ENCODE measurements at places on chromosomes 11 and 22.

- DNase-seq = no peak
Measured at GRCh38 chr22:35378621-35379020, 2.3 kb upstream of the HMOX1 start.

DNA sequence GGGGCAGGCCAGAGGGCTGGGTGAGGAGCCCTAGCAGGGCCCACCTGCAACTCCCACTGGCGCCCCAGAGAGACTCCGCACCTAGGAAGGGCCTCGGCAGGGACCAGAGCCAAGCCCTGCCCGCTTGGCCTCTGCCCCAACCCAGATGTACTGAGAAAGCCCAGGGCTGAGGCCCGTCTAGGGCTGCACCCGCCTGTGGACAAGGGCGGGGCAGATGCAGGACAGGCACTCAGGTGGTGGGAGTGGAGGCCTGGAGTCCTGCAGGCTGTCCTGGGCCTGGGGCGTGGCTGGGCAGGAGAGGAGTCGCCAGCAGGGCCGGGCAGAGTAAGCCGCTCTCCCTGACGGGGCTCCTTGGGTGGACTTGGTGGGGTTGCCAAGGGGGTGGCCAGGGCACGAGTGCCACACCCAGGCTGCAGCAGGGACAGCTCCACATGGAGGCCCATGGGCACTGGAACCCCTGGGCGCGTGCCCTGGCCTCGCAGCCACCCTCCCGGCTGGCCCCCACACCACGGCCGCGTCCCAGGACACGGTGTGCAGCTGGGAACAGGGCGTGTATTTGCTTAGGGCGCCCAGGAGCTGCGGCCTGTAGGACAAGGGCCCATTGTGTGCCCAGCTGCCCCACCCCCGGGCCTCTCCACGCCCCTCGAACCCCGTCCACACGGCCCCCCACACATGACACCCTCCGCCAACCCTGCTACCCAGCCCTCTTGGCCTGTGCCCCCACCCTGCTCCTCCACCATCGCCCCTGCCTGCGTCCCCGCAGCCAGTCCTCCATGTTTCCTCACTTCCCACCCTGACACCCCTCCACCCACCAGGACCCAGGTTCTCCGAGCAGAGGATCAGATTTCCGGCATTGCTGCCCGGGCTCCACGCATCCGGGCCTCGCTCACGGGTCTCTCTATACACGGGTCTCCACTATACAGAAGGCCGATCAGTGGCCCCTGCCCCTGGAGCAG, 11.3 kb upstream of the PIM3 start:
- DNase-seq = no peak

- no peak for DNase-seq
Measured at GRCh38 chr11:111561791-111562325, 21.3 kb downstream of the LAYN start.

DNA sequence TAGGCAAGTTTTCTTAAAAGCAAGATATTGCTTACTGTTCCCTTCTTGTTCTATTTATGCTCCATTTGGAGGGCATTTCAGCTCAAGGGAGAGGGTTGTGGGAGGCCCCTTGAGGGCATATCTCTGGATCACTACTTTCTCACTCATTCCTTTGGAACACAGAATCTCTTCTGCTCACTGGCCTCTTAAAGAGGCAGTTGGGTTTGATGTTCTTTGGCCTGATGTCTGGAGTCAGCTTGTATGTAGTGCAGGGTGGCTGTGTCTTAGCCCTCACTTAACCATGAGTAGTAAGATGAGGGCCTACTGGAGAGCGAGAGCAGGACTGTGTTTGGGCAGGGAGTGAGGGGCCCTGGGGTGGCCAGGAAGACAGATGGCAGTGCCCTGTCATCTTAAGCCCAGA, 3.6 kb downstream of the INCENP start:
- DNase-seq = no peak

DNA sequence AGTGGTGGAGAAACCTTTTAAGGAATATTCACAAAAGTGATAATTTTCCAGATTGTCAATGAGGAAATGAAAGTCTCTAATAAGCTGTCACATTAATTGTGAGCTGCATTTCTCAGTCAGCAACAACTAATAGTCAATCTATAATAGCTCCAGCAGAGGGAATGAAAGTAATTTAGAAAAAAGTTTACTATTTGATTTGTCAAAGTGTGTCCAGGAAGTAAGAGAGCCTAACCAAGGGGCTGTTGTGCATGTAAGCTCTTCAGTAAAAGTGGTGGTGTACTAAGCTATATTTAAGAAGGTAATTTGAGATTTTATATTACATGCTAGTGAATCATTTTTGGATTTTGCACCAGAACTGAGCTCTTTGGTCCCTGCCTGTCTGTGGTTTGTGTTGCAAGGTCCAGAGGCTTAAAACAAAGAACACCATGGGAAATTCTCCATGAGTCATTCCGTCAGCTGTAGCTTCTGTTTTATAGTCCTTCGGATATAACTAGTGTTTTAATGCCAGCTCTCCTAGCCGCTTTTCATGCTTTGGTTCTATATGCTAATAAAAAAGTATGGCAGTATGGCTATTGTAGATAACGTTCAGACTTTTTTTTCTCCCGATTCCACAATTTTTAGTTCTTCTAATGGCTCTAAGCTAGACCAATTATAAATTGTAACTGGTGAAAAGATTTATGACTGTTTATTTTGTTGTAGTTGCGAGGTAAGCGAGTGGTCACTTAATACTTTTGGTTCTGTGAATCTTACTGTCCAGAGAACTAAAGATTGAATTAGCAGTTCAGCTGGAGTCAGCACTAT, 64.6 kb downstream of the ARHGEF12 start:
- no peak for DNase-seq

- DNase-seq = no peak
Measured at GRCh38 chr11:86660088-86660487, 12.3 kb downstream of the ME3 start.

- peak; percentile 58 for DNase-seq
Measured at GRCh38 chr22:37053310-37054055, 1.9 kb downstream of the KCTD17 start.

DNA sequence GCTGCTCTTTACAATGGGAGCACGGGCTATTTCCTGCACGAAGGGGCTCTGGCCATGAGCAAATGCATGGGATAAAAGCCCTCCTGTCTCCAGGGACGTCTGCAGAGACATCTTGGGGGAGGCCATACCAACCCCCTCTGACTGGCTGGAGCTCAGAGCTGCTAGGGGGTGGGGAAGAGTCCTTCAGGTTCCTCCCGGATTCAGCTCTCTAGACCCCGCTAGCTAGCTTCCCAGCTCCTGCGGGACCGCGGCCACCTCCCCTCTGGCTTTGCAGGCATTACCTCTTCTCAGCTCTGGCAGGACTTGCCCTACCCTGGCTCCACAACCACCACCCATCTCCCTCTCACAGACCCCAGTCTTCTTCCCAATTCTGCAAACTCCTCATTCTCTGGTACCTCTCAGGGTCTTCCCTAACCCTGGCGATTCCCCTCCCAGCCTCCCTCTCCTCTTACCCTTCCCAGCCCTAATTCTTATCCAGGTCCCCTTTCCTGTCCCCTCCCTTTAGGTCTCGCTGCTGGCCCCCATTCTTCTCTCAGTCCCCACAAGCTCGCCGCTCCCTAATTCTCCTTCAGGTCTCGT, 802 bp downstream of the SYT13 start:
- DNase-seq = no peak

GRCh38 chr11:97557399-97557798, 1167.6 kb downstream of the JRKL start:
- no peak for DNase-seq

- DNase-seq = no peak
Measured at GRCh38 chr11:64451856-64452255, 92.9 kb downstream of the RPS6KA4 start.

DNA sequence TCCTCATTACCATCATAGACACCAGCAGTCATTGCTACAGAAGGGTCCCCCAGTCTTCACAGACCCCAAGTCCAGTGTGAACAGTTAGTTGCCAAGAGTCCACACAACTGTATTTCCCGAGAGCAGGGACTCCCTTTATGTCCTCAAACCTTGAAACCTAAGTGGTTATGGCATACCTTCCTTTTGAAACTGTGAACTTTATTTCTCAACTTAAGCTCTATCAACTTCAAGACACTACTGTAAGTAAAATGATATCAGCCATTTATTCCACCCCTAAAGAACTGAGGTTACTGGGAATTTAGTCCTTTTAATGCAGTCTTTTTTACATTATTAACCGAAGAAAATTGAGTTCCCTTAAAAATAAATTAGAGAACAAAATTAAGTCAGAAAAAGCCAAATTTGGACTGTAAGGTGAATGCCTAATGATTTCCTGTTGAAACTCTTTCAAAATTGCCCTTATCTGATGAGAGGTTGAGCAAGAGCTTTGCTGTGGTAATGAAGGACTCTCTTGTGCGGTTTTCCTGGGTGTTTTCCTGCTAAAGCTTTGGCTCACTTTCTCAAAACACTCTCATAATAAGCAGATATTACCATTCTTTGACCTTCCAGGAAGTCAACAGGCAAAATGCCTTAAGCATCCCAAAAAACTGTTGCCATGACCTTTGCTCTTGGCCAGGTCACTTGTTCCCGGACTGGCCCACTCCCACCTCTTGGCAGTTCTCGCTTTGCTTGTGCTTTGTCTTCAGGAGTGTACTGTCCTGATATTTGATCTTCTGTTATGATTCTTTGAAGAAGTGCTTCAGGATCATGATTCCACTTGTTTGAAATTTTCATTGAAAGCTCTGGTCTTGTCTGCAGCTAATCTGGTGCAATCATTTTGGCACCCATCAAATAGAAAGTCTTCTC, 765.4 kb upstream of the ANO3 start:
- no peak for DNase-seq

GRCh38 chr11:108872781-108873291, 208.0 kb downstream of the DDX10 start:
- DNase-seq = no peak

DNA sequence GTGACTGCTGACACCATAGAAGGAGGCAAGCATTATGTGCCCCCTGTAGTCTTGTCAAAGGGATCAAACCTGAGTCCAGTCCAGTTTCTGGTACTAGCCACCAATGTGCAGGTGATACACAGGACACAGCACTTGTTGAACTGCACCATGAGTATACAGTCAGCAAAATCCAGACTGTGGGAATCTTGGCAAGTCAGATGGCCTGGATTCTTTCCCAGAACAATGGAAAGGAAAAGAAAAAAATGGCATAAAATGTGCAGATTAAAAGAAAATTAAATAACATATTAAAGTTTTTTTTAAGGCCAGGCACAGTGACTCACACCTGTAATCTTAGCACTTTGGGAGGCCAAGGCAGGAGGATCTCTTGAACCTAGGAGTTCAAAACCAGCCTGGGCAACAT, 16.8 kb downstream of the CRY2 start:
- DNase-seq = no peak

DNA sequence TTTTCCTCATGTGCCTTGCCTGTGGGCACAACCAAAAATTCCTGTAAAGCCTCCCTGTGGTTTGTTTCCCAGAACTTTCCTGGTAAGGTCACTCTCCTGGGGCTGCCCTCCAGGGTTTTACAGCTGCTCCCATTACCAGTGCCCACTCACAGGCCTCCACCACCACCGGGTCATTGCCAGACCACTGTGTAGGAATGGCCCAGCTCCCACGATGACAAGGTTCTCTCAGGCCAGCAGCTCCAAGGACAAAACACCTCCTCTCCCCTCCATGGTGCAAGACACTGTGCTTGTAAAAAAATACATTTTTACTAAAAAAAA, 96.1 kb upstream of the AKIP1 start:
- no peak for DNase-seq

GRCh38 chr11:24249921-24250320, 246.9 kb upstream of the LUZP2 start:
- no peak for DNase-seq

GRCh38 chr22:29726106-29726505, 6.3 kb downstream of the CABP7 start:
- DNase-seq = no peak

- DNase-seq = no peak
Measured at GRCh38 chr11:33691066-33691864, 9.4 kb downstream of the C11orf91 start.

DNA sequence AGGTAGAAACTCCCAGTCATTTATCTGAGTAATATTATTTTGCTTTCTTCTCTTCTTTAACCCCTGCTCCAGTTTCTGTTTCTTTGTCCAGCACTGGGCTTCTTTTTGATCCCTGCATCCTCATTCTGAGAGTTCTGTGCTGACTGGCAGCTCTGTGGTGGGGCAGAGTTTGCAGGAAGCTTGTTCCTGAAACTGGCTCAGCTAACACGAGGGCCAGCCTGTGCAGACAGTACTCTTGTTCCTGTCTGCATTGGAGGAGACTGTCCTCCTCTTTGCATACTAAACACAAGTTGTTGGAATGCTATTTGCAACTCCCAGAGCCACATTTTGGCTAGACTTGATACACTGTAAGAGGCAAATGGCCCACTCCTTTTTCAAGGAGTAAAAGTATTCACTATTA, 93.1 kb upstream of the HORMAD2 start:
- no peak for DNase-seq

DNA sequence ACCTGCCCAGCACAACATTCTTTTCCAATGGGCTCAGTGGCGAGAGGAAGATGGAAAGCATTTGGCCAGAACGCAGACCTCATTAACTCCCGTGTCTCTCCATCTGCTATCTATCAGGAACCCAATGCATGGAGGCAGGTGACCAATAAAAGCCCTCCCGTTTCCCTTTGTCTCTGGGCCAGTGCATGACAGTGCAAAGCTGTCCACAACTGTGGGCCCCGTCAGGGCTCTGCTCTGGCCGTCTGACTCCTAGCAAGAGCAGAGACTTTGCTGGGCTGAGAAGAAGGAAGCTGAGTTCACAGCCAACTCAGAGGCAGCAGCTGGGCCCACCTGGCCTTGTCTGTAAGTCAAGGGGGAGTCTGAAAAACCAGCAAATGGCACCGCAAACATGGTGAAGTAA, 177.8 kb downstream of the TENM4 start:
- DNase-seq = no peak

DNA sequence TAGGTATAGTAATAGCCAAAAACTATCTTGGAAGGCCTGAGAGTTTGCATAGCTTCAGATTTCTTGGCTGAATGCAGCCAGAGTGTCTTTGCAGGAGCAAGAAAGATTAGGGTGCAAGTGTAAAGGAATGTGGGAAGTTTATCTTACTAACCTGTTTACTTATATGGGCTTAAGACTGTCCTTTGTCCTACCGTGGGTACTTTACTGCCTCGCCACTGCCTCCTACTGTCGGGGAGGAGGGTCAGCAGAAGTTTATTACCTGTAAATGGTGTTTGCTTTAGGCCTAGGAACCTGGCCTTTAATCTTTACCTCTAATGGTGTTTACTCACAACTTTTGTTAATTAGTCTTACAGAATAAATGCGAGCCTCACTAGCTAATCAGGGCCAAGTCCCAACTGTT, 633.8 kb downstream of the DLG2 start:
- DNase-seq = no peak

DNA sequence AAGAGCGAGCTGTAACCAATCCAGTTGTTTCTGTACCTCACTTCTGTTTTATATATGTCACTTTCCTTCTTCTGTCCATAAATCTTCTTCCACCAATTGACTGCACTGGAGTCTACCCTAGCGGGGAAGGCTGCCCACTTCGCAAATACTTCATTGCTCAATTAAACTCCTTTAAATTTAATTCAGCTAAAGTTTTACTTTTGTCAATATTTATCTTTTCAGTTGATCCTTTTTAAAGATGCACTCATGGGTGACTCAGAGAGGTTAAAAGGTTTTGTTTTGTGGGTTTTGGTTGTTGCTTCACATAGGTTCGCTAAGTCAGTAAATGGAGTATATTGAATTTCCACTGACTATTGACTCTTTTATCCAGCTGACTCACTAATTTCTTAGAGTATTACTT, 597.2 kb downstream of the DLG2 start:
- DNase-seq = no peak
